ENCODE measurements at places on chromosomes 6 and 20.

GRCh38 chr20:23146181-23146580, 60.1 kb upstream of the CD93 start:
- DNase-seq = no peak

DNA sequence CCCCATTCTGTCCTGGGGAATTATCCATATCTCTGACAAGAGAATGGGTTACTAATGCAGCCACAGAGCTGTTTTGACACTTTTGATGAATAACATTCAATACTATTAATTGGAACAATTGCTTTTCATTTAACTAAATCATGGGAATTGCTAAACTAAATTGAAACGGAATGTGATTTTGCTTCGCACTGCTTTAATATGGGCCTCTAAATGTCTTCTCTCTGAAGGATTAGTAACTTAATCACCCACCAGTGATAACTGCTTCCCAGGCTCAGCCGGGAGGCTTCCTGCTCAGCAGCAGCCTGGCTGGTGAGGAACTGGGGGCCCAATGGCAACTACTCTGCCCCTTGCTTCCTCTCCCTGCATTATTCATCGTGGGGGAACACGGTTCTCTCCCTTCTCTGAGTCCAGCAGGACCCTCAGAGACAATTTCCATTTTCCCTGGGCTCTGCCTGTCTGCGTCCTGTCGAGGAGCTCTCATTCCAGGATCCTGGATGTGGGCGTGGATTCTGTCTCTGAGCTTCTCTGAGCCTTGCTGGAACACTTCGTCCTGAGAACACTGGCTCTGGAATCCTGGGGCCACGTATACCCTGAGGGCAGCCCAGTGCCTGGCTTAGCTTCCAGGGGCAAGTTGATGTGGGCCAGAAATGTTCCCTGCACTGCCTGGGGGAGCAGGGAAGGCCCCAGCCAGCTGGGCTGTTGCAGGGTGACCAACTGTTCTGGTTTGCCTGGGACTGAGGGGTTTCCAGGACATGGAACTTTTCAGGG, 308.9 kb downstream of the DHX35 start:
- no peak for DNase-seq

DNA sequence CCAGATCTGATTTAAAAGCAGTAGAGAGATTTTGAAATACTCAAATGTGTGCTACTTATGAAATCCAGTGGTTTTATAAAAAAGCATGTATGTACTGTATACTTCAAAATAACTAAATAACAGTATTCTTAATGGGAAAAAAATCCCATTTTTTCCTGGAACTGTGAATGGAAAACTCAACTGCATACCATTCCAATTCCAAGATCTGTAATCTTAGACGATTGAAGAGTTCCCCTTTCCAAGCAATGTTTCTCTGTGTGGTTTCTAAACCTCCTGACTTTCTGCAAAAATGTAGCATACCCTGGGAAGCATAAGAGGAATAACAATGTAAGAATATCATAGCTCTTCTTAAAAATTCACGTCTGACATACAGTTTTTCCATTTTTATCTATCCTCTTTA, 40.3 kb upstream of the HIVEP2 start:
- no peak for DNase-seq

DNA sequence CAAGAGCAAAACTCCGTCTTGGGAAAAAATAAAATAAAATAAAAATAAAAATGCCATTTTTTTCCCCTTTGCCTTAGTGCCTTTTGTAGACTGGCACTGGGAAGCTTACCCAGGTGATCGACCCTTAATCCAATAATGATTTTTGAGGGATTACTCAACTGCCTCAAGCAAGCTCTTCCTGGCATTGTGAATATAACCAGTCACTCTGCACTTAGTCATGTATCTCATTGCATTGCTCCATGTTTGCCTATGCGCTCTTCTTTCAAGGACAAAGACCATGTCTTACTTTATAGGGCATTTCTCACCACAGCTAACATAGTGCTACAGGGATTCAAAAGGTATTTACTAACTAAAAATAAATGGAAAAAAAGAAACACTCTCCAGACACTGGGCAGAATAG, 13.0 kb downstream of the GFOD1 start:
- peak; percentile 76 for DNase-seq

DNA sequence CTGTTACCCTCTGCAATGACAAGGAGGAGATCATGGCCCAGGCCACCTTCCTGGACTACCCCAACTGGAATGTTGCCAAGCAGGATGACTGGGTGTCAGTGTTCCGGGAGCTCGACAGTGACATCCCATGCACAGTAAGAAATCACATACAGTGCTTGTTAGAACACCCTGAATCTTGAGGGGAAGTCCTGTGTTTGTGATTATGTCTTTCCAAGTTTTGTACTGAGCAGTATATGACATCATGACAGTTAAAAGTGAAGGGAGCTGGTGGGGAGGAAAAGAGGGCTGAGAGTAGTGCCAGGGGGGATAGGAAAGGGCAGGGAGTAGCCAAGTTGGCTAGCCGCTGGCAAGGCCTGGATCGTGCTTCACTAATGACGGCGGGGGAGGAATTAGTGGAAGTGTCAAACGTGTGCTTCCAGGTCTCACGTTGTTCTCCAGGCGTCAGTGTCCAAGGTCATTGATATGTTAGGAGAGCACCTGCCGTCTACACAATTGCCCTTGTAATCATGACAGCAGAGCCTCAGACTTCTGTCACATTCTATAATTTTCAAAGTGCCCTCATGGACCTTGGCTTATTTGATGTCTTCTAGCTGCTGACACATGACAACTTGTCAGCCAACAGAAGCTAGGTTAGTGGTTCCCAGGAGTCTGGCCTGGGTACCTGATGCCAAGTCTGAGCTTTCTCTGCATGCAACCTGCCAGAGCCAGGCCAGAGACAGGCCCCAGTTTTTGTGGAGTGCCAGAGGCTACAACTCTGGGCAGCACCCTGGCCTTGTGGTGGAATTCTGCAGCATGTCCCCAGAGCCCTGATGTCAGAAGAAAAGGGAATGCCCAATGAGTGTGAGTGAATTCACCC, 18.8 kb downstream of the CFAP61 start:
- DNase-seq = no peak

GRCh38 chr20:48406912-48407340, 420.9 kb downstream of the PREX1 start:
- no peak for DNase-seq

GRCh38 chr20:41786158-41786557, 168.0 kb upstream of the CHD6 start:
- DNase-seq = no peak

DNA sequence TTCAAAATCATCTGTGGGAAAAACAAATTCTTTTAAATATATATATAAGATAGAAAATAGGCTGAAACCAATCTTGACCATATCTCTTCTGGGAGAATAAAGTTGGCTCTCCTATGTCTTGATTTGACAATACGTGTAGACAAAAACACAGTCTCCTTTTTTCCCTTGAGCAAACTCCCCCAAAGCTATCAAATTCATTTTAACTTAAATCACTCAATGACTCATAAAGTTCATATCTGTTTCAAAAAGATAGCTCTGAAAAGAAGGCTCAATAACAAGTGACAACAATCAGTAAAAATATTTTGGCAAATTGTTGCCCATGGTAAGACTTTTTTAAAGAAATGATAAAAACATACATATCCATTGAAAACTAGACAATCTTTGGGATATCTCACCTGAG, 236.0 kb upstream of the TENT5A start:
- no peak for DNase-seq

DNA sequence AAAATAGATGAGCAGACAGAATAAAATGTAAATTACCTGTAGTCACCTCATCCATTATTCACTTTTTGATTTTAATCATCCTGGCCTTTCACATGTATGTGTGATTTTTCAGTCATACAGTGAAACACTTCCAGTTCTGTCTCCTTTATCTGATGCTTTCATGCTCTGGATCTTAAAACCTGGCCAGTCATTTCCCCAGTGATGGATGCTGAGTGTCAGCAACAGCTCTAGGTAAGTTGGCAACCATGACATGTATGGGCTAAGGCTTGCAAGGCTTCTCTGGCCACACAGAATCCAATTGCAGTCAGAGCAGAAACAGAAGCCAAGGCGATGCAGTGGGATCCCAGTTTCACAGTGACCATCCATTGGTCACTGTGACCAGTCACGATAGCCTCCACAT, 35.8 kb downstream of the FBXO9 start:
- no peak for DNase-seq

DNA sequence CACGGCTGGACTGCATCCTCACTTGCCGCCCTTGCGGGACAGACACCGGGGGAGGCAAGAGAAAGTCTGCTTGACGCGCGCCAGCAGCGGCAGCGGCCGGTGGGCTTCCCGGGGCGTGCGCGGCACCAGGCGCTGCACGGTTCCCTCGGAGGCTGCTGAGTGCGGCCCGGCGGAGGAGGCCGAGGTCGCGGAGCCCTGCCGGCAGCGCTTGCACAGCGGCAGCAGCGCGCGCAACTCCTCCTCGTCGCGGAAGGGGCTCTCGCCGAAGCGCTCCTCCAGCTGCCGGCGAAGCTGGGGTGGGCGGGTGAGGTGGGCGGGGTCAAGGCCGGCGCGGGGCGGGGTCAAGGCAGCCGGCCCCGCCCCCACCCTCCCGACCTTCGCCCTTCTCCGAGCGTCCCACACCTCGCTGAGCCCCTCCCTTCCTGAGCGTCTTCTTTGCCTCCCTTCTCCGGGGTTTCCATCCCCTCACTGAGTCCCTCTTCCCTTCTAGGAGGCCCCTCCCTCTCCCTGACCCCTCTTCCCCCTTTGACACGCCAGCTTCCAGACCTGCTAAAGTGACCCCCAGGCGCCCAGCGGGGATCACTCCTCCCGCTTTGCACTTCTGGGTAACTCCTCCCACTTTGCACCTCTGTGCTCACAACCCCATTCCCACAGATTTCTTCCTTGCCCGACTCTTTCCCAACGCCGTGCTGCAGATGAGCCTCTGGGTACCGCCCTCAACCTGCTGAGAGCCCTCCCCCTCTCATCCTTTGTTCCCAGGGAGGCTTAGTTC, 8.8 kb downstream of the DUSP15 start:
- no peak for DNase-seq

All from MCF 10A (cell line).